Endodermal cell (in vitro differentiated cells): ENCODE measurements at places on chromosomes 7 and 10. TPM values are rescaled to one million over a fixed set of nuclear protein-coding genes. Genes with fewer than 3 reads are reported as not detected.
A peak's percentile ranks its signal among the peaks of the same experiment; 100 is the strongest.

OR2A5 gene
- not detected in 2 replicates for total RNA-seq

DNA sequence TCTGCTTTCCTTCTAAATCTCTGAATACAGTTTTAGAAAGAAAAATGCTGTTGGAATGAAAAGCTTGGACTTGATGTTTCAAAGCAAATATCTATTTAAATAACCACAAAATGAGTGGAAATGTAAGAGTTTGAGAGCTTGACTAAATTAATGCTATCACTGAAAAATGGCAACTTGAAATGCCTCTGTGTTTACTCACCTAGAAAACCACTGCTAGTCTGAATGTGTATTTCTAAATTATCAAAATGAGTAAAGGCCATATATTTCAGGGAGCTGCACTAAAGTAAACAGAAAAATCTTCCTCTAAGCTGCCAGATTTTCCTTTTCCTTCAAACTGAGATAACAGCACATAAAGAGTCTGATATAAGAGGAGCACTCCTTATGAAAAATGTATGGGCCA is 87.9 kb downstream of the DPY19L1 start:
- no peak for DNase-seq

DNA sequence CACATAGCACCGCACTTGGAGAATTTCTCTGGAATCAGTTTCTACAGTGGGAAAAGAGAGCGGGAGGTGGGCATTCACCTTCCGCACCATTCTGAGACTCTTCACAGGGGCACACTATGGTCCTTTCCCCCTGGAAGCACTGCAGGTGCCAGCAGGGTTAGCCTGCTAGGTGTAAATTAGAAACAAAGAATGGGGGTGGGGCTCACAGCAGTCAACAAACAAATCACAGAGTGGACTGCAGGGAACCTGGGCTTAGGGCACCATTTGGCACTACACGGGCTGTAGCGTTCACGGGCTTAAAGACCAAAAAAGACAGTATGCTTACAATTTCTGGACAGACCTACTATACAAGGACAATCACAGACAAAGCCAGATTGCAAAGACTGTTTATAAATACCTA is 8.0 kb upstream of the PKD1L1 start:
- peak; percentile 68 for DNase-seq

SEMA3C gene
- 0.15 and 0.68 TPM in 2 replicates for total RNA-seq

DNA sequence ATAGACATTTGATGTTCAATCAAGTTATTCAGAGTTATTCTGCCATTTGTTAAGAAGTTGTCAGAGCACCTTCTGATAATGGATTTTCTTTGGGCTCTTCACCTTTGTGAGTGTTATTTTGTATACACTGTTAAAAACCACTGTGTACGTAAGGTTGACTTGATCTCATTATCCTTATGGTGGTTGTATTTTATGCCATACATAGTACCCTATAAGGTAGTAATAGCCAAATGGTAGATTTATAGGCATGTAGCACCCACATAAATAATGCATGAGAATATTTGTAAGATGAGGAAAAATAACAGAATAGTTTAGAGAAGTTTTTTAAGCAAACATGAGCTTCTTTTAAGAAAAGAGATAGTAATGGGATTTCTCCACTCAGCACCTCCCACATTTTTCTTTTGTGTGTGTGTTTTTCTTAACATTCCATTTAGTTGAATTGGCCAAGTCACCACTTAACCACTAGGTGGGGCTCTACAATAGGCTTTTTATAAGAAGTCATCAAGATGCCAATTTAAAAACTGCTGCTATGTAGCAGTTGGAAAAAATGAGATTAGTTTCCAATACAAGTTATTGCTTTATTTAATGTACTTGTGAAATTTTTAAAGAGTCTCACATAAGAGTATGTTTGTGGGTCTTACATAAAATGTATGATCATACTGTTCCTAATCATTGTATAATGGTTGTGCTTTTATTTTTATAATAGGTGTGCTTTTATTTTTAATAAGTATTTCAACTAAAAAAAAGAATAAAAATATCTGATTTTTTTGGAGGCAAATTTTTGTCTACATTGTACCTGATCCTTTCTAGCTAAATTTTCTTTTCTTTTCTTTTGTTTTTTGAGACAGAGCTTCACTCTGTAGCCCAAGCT is 41.1 kb upstream of the STMP1 start:
- DNase-seq = peak; percentile 55

LRIT1 gene
- 0.11 TPM in 1 of 2 replicates, not detected in the other for total RNA-seq

- DNase-seq = no peak
Observed at GRCh38 chr7:22681312-22681711, 45.7 kb upstream of the IL6 start.

NUTM2E gene
- total RNA-seq = 0.16 TPM in 1 of 3 replicates, not detected in the others

ZNF727 gene
- not detected in 3 replicates for total RNA-seq

- no peak for DNase-seq
Observed at GRCh38 chr7:147413557-147413870, 1177.1 kb upstream of the C7orf33 start.

VSIR gene
- total RNA-seq = 0.07 to 0.42 TPM in 2 of 3 replicates, not detected in the other

AKR1B15 gene
- not detected in 2 replicates for total RNA-seq

- DNase-seq = peak; percentile 89
Observed at GRCh38 chr7:120856621-120857352, 1.2 kb downstream of the TSPAN12 start.

GRCh38 chr10:72796042-72796441 is 97.5 kb upstream of the OIT3 start:
- DNase-seq = no peak

GRCh38 chr7:87100326-87100725 is 40.9 kb upstream of the ELAPOR2 start:
- no peak for DNase-seq

NRP1 gene
- 22.1 and 30.6 TPM in 2 replicates for total RNA-seq

HMX3 gene
- total RNA-seq = not detected in 2 replicates
